ENCODE measurements at places on chromosomes 7 and 10.

DNA sequence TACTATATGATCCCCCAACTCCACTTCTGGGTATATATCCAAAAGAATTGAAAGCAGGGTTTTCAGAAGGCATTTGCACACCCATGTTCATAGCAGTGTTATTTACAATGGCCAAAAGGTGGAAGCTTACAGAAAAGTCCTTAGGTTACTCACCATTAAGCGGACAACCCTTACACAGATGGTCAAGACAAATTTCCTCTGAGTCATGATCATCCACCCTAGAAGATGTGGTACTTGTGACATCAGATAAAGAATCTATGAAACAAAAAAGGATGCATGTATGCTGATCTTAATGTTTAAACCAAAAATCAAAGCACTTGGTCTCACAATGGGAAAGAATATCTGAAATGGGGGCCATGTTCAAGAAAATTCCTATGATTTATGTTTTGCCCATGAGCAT, 31.1 kb downstream of the ZC3HAV1 start:
- DNase-seq = no peak

DNA sequence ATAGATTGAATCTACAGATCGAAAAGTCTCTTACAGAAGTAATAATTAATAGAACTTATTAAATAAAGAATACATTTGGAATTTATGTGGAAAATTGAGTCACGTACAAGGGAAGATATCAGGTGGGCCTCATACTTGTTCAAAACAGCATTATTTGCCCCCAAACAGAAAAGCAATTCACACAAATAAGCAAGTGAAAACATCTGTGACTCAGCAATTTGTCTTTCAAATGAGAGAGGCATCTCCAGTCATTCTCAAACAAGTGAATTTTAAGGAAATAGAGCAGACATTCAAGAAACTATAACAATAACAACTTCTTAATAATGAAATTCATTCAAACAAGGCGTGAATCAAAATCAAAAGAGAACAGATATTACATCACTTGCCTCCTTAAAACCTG, 50.1 kb downstream of the SEMA3A start:
- DNase-seq = no peak

- peak; percentile 92 for DNase-seq
These were observed 21.0 kb upstream of the GNA12 start for GRCh38 chr7:2864999-2865670.

DNA sequence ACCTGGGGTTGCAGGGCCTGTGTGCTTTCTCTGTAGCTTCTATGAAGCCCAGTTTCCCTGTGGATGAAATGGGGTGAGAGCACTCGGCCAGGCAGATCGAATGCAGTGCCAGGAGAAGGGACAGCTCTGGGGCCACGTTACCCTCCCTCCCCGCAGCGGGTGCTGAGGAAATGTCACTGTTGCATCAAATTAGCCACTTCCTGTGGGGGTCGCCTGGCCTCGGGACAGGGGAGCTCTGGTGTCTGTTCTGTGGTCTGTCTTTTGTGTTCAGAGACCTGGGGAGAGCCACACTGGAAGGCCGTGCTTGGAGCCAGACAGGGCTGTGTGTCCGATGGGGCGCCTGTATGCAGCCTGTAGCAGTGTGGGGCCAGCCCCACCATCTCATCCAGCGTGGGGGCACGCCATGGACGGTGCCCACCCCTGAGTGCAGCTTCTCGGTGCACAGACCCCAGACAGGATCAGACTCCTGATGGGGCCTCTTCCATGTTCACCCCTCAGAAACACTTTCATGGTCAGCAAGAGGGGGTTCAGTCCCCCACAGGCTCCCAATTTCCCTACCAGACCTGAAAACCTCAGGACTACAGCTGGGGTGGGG, 13.6 kb downstream of the TTYH3 start:
- peak; percentile 83 for DNase-seq
